ENCODE measurements at places on chromosomes 3 and 15.
A peak's percentile ranks its signal among the peaks of the same experiment; 100 is the strongest.

DNA sequence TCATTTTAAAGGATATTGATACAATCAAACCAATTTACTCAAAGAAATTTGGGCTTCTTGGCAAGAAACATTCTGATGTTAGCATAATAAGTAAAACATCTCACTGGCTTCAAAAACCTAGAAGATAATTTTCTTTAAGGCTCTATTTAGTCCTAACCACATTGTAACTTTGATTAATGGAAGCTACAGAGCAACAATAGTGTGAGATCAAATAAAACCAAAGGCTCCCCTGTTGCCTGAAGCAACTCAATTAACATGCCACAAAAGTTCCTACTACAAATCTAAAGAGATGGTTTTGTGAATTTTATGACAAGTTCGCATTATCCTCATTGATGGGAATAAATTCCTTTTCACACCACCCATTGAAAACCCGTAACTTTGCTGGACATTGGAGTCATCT lies 5.9 kb downstream of the DPH6 start:
- DNase-seq: no peak

DNA sequence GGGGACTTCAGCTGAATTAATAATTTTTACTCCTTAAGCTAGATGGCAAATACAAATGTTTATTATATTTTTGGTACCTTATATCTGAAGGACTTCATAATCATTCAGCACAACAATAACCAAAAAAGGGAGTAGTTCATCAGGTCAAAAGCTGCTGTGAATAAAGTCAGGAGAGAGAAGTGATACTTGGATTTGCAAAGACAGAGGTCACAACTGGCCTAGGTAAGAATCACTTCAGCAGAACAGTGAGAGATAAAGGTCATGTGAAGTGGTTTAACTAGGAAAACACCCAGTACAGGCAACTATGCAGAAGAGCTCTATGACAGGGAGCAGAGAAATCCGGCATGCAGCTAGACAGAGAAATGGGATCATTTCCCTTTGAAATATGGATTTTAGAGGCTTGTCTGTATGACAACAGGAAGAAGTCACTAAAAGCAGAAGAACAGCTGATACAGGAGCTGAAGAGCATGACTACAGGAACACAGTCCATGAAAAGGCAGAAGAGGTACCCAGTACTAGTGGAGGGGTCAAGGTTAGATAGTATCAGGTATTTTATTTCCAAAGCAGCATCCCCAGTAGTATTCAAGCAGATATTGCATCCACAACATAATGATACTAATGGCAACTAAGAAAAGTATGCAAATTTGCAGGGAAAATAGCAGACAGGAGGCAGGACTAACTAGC lies 25.7 kb downstream of the ZMAT3 start:
- DNase-seq: no peak

GRCh38 chr3:140505876-140506275 lies 172.0 kb upstream of the TRIM42 start:
- no peak for DNase-seq

DNA sequence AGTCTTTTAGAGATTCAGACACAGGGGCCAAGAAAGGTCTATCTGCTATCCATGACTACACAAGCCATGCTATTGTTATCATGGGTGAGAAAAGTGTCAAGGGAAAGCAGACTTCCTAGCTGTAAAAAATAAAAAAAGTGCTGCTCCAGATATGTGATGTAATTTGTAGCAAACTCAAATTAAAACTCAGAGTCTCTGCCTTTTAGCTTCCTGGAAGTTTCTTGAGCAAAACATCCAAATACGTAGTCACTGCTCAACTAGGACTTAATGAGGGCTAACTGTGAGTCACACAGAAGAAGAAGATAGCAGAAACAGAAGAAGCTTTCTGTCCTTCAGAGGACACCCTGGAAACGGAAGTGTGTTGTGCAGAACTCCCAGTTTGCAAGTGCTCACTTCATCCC lies 393.4 kb upstream of the NR2F2 start:
- DNase-seq: no peak

DNA sequence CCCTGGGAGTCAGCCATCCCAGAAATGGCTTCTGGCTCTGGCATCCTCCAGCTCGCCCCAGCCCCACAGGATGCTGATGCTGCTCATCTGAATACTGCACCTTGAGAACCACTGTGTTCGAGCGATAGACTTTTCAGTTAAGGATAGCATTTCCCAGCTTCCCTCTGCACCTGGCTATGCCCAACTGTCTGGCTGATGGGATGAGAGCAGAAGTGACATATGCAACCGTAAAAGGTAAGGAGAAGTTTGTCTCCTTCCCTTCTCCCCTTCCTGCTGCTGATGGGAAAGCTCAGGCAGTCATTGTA lies 9.7 kb upstream of the HHATL start:
- DNase-seq: no peak

DNA sequence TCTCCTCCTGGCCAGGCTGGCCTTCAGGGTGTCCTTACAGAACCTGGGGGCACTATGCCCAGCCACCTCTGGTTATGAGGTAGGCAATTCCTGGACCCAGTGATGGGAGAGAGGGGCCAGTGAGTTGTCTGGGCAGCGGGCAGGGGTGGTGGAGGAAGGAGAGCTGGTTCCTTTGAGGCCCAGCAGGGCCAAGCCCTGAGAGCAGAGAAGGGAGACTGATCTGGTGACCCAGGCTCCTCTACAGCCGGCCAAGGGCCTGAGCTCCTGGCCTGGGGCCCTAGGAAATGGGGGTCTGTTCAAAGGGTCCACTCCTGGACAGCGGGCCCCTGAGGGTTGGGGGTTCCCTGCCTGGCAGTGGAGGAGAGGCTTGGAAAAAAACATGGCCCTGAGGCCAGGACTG lies 7.9 kb downstream of the SLC38A3 start:
- DNase-seq: no peak

DNA sequence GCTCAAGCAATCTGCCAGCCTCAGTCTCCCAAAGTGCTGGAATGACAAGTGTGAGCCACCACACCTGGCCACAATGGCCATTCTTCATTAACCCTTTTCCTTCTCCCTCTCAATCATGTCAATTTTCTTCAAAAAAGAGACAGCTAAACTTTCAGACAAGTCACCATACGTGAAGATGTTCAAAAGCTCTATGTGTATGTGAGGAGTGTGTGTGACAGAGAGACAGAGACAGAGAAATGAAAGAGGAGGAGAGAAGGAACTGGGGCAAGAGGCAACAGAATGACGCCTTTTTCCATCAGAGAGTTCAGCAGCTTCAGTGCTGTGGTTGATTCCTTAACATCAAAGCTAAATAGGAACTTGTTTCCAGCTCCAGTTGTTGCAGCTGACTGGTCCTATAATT lies 27.4 kb downstream of the OSBPL10 start:
- no peak for DNase-seq

GRCh38 chr3:156449710-156450574 lies 105.0 kb downstream of the SSR3 start:
- no peak for DNase-seq

DNA sequence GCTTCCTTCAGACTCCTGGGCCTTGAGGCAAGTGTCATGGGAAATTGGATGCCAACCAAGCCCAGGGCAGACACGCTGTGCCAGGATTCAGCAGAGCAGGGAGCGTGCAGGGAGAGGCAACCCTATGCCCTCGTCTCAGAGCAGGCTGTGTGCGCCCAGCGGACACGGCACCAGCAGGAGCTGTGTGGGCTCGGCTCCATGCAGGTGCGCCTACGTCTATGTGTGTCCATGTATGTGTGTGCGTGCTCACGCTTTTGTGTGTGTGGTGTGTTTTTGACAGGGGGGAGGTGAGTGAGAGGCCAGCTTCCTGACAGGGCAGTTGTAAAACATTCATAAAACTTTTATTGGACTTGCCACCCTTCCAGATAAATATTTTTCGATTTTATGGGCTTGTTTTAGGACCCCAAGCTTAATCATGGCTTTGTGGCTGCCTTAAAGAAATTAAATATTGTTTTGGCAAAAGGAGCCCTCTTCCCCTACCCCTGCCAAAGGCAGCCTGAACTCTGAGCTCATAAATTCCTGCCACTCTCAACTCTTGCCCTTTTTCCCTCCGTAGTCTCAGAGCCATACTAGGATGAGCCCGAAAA lies 84.4 kb downstream of the DNAJB8 start:
- peak; percentile 65 for DNase-seq

DNA sequence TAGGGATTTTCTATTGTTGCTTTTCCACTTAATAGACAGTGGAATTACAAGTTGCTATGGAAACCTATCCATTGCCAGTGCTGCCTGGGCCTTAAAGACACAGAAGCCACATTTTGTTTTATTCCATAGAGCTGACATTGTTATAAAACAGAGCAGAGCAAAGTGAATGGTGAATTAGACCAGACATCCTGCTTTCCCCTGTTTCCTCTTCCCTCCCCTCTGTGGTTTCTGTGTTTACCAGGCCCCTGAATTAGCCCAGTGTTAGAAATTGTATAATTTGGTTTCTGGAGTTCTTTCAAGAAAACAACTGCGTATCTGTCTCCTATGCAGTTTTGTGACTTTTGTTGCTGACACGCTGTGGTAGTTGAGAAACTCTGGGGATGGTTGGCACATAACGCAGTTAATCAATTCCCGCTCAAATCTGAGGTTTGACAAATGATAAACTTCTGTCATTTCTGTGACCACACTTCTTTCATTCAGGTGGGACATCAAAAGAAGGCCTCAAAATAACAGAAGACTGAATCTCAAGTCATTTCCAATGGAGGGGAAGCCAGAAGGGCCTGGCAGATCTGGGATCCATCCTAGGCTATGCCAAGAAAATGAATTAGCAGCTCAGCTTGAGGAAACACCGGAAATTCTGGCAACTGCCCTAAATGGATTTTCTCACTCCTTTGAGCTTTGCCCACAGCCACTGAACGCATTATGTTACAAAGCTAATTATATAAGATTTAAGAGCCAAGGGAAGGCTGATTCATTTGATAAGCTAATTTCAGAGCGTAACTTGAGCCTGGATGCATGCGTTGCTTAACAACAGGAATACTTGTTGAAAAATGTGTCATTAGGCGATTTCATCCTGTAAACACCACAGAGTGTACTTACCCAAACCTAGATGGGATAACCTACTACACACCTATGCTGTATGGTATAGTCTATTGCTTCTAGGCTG lies 46.9 kb downstream of the NR1D2 start:
- DNase-seq: peak; percentile 15

- DNase-seq: no peak
Measured at GRCh38 chr15:30046430-30046829, 36.3 kb upstream of the GOLGA8J start.

DNA sequence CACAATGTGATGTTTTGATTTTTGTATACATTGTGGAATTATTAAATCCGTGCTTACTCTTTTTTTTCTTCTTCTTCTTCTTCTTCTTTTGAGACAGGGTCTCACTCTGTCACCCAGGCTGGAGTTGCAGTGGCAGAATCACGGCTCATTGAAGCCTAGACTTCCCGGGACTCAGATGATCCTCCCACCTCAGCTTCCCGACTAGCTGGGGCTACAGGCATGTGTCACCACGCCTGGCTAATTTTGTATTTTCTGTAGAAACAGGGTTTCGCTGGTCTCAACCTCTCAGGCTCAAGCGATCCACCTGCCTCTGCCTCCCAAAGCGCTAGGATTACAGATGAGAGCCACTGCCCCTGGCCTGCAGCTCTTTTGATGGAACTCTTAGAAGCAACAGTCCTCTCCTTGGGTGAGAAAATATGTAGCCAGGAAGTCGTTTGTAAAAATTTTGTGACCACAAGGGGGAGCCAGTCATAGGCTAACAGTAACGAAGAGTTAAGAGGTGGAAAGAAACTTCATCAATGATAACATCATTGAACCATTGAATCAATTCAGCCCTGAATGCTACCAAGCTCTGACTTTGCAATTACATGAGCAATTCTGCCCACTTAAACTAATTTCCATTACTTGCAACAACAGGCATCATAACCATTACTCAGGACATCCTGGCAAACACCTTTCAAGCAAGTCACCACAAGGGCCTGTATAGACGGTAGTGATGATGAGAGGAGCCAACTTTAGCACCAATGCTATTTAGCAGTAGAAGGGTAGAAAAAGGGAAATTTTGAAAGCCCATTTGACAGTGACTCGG lies 16.7 kb upstream of the CMTM7 start:
- DNase-seq: no peak

GRCh38 chr3:148439254-148439822 lies 258.4 kb upstream of the AGTR1 start:
- DNase-seq: no peak

- no peak for DNase-seq
Measured at GRCh38 chr15:92244703-92245102, 149.0 kb upstream of the ST8SIA2 start.

- DNase-seq: no peak
Measured at GRCh38 chr3:53865732-53866499, 16.0 kb downstream of the ACTR8 start.

- no peak for DNase-seq
Measured at GRCh38 chr15:37550360-37551024, 383.9 kb upstream of the TMCO5A start.

DNA sequence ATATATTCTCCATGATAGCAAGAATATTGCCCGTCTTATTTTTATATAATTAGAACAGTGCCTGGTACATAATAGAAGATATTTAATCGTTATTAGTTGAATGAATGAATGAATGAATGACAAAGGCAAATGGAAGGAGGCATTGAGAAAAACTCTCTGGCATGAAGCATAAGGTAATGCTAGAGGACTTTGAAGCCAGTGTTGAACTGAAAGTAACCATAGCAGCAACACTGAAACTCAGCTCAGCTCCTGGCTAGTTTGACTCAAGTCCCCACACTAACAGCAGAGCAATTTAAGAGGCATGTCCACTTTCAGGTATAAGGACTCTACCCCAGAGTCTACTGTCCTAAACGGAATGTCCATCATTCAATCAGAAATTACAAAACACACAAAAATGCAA lies 227.0 kb downstream of the CPNE4 start:
- no peak for DNase-seq

- no peak for DNase-seq
Measured at GRCh38 chr3:184230081-184230602, 757 bp downstream of the VWA5B2 start.

DNA sequence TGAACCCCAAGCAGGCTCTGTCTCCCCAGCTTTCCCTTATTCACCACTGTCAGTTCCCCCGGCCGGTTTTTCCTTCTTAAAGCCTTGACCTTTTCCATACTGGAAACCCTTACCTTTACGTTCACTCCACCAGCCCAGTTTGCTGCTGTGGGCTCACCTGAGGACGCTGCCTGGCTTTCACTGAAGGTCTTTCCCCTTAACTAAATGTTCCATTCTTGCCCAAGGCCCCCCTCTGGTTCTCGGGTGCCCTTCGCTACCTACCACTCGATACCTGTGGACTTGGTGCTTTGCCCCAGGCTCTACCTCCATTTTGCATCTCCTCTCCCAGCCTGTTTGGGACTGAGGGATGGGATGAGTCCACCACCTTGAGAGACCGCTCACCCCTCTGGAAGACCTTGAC lies 851 bp downstream of the AP2M1 start:
- no peak for DNase-seq

- peak; percentile 14 for DNase-seq
Measured at GRCh38 chr3:117526470-117527079, 817.0 kb downstream of the TUSC7 start.

- no peak for DNase-seq
Measured at GRCh38 chr3:55516392-55517030, 29.4 kb upstream of the WNT5A start.

DNA sequence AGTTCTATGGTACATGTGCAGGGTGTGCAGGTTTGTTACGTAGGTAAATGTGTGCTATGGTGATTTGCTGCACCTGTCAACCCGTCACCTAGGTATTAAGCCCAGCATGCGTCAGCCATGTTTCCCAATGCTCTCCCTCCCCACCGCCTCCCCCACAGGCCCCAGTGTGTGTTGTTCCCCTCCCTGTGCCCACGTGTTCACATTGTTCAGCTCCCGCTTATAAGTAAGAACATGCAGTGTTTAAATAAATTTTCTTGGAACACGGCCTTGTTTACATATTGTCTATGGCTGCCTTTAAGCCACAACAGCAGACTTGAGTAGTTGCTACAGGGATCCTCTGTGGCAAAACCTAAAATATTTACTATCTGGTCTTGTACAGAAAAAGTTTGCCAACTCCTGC lies 41.3 kb upstream of the CORO2B start:
- DNase-seq: no peak

Data from MG63 (cell line).